ENCODE measurements at places on chromosomes 5 and 9. TPM values are rescaled to one million over a fixed set of nuclear protein-coding genes. Genes with fewer than 3 reads are reported as not detected.

Gene FBLL1
- total RNA-seq = not detected

Gene CCDC152
- total RNA-seq = 0.79 TPM

Gene KIF3A
- total RNA-seq = 8.3 TPM

Gene DPM2
- 54.5 TPM for total RNA-seq

Gene SLC9A3
- total RNA-seq = 1.6 TPM

Gene HRCT1
- not detected for total RNA-seq

Gene DOK3
- 5.6 TPM for total RNA-seq

Gene OR1J2
- not detected for total RNA-seq

Gene NDOR1
- 40.2 TPM for total RNA-seq

Gene DHX29
- total RNA-seq = 9.0 TPM

Gene ZNF879
- total RNA-seq = 2.1 TPM

Gene SAXO1
- 0.37 TPM for total RNA-seq

Gene MAMDC4
- total RNA-seq = 27.4 TPM

Gene C5orf58
- total RNA-seq = not detected

Gene PCDHAC1
- not detected for total RNA-seq

Gene IFNK
- not detected for total RNA-seq

GRCh38 chr5:10987925-10988504 lies 227.0 kb upstream of the DAP start:
- peak; percentile 81 for ATAC-seq

- no peak for ATAC-seq
Measured at GRCh38 chr5:89613222-89613956, 730.4 kb upstream of the MEF2C start.

- ATAC-seq = no peak
Measured at GRCh38 chr9:99224445-99224844, 2.4 kb downstream of the SEC61B start.

DNA sequence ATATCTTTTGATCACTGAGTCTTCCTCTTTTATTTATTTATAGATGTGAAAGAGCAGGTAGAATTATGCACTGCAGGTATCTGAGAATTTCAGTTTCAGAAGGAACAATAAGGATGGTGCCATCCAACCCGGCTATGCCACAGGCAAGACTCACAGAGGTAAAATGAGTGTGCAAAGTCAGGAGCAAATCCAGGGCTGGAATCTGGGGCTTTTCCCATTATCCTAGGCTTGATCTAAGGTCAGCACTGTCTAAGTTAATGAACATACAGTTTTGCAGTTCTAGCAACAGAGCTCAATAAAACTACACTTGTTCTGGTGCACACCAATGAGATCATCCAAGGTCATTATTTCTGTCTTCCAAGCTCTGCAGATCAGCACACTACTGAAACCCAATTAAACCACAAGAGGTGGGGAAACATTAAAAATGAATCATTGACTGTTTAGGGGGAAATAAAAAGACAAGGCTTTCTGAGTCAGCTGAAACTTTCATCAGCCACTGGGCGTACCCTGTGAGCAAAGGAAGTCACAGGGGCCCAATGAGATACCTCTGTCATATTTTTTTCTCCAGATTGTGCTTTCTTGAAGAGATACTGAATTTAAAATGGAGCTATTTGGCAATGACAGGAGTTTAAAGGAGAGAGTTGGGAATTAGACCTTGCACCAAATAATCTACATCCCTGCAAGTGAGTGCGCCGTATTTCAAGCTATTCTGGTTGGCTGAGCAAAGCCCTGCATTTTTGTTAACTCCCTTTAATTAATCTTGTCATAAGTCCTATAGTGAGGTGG lies 662.2 kb upstream of the ZNF608 start:
- ATAC-seq = no peak

DNA sequence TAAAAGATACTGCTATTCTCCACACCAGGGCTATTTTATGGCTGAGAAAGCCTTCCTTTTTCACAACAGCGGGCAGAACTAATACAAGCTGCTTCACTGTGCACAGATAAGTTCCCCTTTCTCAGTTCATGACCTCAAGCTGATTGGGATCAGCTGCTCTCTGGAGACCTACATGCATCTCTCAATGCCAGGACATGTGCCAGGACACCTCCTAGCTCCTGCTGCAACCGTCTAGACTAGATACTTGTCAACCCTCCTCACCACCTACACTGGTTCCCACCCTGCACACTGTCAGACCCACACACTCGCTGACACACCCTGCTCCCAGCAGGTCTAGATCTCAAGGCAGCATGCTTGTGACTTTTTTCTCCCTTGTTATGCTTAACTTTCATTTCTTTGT lies 39.8 kb downstream of the STARD4 start:
- no peak for ATAC-seq

- peak; percentile 77 for ATAC-seq
Measured at GRCh38 chr9:109447329-109448076, 50.6 kb downstream of the PTPN3 start.

DNA sequence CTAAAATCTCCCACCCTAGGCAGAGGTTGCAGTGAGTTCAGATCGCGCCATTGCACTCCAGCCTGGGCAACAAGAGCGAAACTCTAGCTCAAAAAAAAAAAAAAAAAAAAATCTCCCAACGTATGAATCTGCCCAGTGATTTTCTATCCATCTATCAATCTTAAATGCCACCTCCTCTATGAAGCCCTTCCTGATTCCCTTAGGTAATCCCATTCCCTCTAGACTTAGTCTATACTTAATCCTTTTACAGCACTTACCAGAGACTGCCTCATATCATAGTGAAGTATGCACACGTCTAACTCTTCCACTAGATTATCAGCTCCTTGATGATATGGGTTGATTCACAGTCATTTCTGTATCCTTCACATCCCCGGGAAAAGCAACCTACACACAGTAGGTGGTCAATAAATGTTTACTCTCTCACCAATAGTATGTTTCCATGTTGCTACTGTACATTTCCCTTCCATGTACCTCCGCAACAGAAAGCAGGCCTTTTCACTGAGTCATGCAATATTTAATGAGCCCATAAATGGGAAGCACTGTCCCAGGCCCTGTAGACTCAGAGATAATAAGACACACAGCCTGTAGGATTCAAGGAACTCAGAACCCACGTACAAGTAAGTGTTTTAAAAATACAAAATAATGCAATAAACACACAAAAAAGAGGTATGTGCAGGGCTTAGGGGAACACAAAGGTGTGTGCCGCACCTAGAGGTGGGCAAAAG lies 1.2 kb downstream of the DROSHA start:
- ATAC-seq = no peak

DNA sequence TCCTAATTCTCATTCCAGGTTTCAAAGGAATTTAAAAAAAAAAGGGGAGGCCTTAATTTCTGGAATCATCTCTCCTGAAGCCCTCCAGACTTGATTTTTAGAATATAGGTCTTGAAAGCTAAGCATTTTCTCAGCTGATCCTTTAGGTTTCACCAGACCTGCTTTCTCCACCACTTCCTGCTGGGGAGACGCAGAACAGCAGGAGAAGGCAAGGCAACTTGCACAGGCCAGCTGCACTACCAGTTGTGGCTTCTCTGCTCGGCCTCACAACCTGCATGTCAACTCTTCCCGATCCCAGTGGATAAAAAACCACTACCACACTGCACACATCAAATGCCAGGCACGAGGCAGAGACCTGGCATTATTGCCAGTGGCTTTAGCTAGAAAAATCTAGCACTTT lies 119.8 kb downstream of the SIL1 start:
- ATAC-seq = no peak

GRCh38 chr5:33408816-33409215 lies 31.9 kb upstream of the TARS1 start:
- no peak for ATAC-seq

DNA sequence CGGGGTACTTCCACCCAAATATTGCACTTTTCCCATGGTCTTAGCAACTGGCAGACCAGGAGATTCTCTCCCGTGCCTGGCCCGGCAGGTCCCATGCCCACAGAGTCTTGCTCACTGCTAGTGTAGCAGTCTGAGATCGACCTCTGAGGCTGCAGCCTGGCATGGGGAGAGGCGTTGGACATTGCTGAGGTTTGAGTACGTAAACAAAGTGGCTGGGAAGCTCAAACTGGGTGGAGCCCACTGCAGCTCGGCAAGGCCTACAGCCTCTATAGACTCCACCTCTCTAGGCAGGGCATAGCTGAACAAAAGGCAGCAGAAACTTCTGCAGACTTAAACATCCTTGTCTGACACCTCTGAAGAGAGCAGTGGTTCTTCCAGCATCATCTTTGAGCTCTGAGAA lies 40.1 kb upstream of the EBF1 start:
- no peak for ATAC-seq

DNA sequence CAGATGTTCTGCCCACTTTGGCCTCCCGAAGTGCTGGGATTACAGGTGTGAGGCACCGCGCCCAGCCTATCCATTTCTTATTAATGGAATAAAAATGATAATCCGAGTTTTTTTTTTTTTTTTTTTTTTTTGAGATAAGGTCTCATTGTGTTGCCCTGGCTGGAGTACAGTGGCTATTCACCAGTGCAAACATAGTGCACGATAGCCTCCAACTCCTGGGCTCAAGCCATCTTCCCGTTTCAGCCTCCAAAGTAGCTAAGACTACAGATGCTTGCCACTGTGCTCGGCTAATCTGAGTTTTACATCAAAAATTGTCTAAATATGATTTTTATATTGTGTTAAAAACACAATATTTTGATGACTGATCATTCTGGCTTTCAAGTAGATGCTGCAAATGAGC lies 6.6 kb downstream of the GPR107 start:
- ATAC-seq = no peak

- ATAC-seq = no peak
Measured at GRCh38 chr9:28120184-28120583, 546.9 kb upstream of the C9orf72 start.

GRCh38 chr5:27191786-27192510 lies 153.6 kb upstream of the CDH9 start:
- ATAC-seq = no peak

GRCh38 chr5:4019009-4019769 lies 423.6 kb downstream of the IRX1 start:
- no peak for ATAC-seq

- ATAC-seq = peak; percentile 81
Measured at GRCh38 chr5:126659805-126660482, 59.2 kb downstream of the PHAX start.

- ATAC-seq = no peak
Measured at GRCh38 chr5:145228564-145228963, 606.6 kb downstream of the PRELID2 start.

GRCh38 chr5:138461343-138462125 lies 3.7 kb upstream of the EGR1 start:
- ATAC-seq = no peak

Measured in activated T-helper 17 cell treated with anti-CD3 and anti-CD28 coated beads, Interleukin-2, amount 50 U/mL, for 72 hours (primary cell).